ENCODE measurements at places on chromosomes 16 and 17.

- DNase-seq, result no peak
These were observed 81.6 kb downstream of the CACNG1 start for GRCh38 chr17:67125924-67126323.

GRCh38 chr16:535446-536405, 8.2 kb downstream of the CAPN15 start:
- no peak for DNase-seq

GRCh38 chr16:77919761-77920415, 102.5 kb upstream of the CLEC3A start:
- no peak for DNase-seq

DNA sequence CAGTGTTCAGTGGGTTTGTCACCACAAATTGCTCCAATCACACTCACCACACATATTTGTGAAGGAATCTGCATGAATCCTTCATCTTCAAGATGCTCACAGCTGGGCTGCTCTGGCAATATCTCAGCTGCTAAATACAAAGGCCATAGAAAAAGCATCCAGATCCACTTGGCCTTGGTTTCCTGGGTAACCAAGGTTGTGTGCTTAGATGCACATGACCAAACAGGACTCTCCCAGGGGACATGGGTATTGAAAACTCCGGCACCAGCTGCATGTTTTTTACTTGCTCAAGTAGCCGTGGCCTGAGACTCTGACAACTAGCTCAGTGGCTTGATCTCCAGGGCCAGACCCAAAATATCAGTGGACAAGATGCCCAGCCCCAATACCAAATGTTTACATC, 131.3 kb downstream of the CBLN1 start:
- no peak for DNase-seq

DNA sequence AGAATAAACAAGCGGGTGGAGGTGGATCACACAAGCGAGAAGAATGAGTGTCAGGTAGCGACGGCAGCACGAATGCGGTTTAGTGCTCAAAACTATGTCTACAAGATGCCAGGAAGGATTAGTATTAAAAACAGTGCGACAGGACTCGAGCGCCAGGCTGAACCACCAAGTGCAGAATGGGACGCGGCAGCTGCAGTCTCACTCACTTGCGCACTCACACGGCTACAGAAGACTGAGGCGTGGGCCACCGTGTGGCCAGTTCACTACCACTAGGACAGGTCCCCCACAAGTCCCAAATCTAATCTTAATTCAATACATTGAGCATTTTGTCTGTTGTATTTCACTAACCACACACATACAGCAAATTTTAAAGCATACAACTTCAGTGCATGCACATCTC, 35.7 kb upstream of the TRAP1 start:
- DNase-seq, result no peak

DNA sequence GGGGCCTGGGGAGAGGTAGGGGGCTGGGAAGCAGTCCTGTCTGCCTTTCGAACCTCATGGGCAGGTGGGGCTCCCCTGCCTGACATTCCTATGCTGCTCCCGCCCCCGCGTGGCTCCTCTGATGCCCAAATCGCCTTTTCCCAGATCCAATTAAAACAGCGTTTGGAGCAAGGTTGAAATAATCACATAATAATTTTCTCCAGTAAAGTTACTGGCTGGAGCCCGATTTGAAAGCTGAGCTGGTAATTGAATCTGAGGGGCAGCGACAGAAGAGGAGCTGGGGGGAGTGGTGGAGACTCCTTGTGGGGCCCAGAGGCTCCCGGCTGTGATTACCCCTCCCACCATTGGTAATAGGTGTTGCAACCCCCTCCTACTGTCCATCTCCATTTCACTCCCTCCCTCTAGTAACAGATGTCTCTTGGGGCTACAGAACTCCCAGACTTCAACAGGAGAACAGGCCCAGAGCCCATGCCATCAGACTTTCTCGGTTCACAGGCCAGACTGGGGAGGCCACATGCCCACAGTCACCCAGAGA, 38.9 kb upstream of the C1QL1 start:
- DNase-seq, result no peak

DNA sequence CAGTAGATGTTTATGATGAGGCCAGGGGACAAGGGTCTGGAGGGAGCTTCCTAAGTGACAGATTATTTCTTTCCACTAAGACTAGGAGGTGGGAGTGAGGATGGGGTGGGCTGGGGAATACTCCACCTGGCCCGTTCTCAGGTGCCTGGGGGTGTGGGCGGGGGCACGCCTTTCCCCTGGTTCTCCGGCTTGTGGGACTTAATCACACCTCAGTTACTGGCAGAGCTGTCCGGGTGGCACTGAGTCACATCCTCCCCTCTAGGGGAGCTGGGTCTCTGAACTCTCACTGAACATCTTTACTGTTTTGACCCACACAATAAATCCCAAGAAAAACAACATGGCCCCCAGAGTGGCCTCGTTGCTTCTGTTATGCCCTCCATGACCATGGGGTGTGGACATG, 332.8 kb downstream of the MAF start:
- DNase-seq, result no peak

DNA sequence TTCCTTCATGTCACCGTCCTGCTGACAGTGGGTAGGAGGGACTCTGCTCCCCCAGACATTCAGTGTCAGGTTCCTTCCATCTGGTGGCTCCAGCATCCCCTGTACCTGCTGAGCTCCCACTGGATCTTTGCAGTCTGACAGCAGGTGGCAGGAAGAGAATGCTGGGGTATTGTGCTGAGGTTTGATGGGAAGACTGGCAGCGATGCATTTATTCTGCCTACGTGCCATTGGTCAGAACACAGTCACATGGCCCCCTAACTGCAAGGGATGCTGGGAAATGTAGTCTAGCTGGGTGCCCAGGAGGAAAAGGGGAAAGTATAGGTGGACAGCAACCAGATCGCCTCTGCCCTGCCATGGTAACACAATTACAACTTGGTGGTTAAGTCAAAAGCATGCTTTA, 44.4 kb downstream of the IRX3 start:
- DNase-seq, result no peak

DNA sequence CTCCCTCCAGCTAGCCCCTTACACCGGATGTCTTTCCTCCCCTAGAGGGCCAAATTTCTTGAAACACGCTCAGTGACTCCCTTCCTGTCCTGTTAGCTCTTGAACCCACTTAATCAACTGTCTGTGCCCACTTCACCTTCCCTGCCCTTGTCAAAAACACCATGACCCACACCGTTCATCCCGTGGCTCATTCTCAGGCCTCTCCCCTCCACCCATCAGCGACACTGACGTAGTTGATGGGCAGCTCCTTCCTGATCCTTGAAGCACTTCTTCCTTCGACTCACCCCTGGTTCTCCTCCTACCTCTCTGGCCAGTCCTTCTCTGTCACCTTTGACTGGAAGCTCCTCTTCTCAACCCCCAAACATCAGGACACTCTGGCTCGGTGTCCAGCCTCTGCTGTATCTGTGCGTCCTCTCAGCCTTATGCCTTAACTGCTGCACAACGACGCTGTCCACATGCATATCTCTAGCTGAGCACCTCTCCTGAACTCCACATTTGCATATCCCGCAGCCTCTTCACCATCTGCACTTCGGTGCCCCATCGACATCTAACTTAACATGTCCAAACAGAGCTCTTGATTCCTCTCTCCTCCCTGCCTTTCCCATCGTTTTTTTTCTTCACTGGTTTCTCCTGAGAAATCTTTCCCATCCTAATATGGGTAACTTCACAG, 39.3 kb upstream of the CCDC182 start:
- no peak for DNase-seq

DNA sequence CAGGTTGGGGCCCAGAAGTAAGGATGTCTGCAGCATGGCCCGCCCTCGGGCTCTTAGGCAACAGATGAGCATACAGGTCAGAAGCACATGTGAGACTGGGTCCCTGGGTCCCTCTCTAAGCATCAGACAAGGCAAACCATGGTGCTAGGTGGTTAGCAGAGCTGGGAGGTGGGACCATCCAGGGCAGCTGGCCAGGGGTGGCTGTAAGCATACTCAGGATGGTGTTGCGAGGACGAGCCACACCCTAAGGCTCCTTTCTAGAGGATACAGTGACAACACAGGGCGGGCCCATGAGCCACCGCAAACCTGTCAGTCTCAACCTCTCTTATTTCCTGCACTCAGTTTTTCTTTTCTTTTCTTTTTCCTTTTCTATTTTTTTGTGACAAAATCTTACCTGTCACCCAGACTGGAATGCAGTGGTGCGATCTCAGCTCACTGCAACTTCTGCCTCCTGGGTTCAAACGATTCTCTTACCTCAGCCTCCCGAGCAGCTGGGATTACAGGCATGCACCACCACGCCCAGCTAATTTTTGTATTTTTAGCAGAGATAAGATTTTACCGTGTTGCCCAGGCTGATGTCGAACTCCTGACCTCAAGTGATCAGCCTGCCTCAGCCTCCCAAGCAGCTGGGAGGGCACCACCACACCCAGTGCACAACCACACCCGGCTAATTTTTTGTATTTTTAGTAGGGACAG, 3.6 kb downstream of the FA2H start:
- DNase-seq, result no peak
